ENCODE measurements at places on chromosomes 5 and 9.

DNA sequence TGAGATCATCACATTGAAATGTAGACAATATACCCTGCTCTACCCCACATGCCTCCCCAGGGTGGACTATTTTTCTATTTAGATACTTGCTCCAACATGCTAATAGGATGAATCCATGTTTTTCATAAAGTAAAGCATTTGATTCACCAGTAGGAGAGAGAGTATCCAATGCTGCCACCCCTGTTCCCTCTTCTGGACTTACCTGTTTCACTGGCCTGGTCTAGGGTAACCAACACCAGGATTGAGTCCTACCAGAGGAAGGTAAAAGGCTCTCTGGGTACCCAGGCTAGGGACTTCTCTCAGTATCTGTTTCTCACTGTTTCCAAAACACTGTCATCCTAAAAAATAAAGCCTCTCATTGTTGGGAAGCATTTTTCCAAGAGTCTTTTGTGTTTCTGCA, 30.2 kb upstream of the GABRP start:
- no peak for DNase-seq

- DNase-seq = no peak
Observed at GRCh38 chr9:34654323-34655051, 2.5 kb downstream of the IL11RA start.

GRCh38 chr5:81626524-81626923, 124.4 kb downstream of the SSBP2 start:
- DNase-seq = peak; percentile 80

DNA sequence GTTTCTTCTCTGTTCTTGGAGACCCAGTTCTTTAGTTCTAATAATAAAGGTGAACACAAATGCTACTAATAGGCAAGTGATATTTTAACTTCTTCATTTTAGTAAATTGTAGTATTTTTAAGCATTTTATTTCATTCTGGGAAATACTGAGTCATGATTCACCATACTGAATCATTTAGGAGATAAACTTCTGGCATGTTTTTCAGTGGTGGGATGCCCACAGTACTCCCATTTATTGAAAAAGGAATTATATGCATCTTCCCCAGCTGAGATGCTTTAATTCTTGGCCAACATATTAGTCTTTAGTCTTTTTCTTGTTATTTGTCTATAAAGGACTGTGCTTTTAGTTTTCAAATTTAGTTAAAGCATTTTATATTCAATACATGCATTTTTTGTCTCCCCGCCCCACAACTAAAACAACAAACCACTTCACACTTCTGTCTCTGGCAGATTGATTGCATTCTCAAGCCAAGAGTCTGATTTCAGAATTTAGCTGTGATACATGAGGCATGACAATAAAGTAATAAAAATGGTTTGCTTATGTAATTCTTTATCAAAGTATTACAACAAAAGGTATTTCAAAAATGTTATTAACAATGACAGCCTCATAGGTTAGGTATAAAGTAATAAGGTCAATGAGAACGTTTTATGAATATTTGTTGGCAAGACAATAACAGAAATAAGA, 125.2 kb upstream of the CDH18 start:
- peak; percentile 6 for DNase-seq

DNA sequence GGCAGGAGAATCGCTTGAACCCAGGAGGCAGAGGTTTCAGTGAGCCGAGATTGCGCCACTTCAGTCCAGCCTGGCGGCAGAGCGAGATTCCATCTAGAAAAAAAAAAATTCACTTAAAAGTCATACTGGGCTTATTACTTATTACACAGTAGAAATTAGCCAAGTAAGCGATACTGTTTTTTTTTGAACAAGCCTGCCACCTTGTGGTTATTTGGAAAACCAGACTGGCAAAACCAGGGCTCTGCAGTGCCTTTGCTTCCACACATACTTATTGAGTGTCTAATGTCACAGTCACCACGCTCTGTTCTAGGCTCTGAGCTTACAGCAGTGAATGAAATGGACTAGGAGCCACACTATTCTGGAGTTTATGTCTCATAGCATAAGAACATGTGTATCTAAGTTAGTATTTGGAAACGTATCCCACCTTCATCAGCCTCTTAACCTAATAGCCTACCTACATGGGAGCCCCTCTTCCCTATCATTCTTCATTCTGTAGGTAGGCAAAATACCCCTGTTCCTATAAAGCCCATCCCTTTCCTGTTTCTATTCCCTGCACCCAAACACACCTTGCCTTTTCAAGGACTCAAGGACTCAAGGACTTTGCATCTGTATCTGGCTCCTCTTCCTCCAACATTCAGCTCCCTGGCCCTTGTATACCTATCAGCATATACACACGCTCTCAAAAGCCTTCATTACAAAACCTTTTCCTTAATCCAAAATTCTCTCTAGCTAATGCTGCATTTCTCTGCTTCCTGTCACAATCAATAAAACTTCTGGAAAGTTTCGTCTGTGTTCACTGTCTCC, 13.9 kb upstream of the BASP1 start:
- DNase-seq = no peak

- no peak for DNase-seq
Observed at GRCh38 chr5:135759149-135759784, 75.2 kb upstream of the SLC25A48 start.

GRCh38 chr5:79876456-79876855, 114.6 kb downstream of the MTX3 start:
- no peak for DNase-seq

GRCh38 chr5:147245381-147246165, 10.7 kb downstream of the STK32A start:
- no peak for DNase-seq

GRCh38 chr5:54309276-54309675, 1.1 kb downstream of the ARL15 start:
- DNase-seq = no peak

DNA sequence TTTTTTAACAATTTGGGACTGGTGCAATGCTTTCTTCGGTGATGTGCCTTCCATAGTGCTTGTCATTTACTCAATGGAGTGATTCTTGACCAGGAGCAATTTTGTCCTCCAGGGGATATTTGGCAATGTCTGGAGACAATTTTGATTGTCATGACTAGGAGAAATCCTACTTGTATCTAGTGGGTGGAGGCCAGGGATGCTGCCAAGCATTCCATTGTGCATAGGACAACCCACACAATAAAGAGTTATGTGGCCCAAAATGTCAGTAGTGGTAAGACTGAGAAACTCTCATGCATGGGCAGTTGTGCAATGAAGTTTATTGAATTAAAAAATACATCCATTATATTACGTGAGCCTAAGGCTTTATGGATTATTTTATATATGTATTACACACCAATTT, 70.5 kb downstream of the FOCAD start:
- DNase-seq = no peak

- DNase-seq = no peak
Observed at GRCh38 chr5:90037646-90038045, 371.9 kb downstream of the CETN3 start.

- DNase-seq = peak; percentile 88
Observed at GRCh38 chr5:14208071-14209021, 65.2 kb downstream of the TRIO start.

DNA sequence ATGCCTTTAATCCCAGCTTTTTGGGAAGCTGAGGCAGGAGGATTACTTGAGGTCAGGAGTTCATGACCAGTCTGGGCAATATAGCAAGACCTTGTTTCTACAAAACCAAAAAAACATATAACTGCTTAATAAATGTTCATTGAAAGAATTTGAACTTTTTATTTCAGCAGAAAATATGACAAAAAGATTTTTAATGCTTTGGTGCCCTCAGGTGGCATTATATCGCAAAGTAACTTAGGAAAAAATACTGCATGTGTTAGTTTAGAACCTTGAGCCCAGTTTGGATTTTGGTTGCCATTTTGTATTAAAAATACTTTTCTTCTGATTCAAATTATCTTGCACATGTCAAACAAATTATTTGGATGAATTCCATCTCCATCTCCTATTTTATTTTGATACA, 103.2 kb downstream of the GPBP1 start:
- no peak for DNase-seq

DNA sequence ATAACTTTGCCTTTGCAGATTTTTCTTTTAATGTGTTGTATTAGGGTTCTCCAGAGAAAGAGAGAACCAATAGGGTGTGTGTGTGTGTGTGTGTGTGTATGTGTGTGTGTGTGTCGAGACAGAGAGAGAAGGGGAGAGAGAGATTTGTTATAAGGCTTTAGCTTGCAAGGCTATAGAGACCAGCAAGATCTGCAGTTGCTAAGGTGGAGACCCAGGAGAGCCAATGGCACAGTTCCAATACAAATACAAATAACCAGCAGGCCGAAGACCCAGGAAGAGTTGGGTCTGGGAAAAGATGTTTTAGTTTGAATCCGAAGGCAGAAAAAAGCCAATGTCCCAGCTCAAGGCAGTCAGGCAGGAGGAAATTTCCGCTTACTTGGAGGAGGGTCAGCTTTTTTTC, 23.0 kb downstream of the TMOD1 start:
- DNase-seq = no peak

DNA sequence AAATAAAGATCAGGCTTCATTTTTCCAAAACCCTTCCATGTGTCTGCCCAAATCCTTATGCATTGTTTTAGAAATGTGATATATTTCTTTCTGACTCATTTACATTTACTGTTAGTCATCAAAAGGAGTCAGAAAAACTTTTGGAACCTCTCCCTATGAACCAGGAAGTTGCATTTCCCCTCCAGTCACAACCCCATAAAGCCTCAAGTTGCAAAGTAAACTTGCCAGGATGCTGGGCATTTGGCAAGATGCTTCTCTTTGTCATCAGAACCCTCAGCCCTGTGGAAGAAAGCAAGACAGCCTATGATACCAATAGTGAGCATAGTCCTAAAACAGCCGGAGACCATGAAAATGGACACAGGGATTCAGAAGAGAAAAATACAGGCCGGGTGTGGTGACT, 84.2 kb downstream of the MUSK start:
- DNase-seq = peak; percentile 94

DNA sequence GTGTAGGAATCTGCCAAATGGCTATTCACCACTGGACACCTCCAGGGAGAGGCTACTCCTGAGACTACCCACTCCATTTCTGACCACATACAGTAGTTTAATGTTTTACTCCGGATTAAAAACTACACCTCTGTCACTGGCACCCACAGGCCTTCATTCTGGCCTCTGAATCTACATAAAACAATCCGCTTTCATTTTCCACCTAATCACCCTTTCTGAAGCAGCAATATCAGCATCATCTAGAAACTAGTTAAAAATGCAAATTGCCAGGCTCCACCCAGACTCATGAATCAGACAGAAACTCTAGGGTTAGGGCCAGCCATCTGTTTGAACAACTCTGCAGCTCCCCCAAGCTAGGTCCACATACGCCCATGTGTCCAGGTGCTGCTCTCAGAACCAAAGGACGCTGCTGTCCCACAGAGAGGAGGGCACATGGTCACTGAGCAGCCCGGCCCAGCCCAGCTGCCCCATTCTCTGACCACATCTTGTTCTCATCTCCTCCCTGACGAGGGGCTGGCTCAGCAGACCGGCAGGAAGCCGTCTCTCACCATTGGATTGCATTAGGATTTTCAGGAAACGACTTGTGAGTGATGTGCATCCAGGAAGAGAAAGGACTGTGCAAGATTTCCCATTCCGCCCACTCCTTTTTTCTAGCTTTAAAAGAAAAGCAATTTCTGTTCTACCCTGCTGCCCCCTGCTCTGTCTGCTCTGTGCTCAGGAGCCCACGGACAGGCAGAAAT, 34.7 kb downstream of the ADAM19 start:
- no peak for DNase-seq

DNA sequence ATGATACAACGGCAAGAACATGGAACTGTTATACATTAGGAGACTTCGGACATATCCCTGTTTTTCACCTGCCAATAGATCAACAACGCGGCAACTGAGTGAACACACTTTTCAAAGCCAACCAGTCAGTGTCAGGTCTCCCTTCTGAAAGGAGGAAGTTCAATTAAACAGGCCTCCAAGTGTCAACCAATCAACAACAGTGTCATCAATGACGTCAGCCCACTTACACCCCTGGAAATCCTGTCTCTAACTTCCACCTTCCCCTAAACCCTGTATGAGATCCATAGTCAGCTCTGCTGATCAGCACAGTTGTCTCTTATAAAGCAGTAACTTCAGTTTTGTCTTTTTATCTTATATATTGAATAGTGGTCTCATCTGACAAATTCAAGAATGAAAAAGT, 36.6 kb downstream of the DMRT3 start:
- no peak for DNase-seq

DNA sequence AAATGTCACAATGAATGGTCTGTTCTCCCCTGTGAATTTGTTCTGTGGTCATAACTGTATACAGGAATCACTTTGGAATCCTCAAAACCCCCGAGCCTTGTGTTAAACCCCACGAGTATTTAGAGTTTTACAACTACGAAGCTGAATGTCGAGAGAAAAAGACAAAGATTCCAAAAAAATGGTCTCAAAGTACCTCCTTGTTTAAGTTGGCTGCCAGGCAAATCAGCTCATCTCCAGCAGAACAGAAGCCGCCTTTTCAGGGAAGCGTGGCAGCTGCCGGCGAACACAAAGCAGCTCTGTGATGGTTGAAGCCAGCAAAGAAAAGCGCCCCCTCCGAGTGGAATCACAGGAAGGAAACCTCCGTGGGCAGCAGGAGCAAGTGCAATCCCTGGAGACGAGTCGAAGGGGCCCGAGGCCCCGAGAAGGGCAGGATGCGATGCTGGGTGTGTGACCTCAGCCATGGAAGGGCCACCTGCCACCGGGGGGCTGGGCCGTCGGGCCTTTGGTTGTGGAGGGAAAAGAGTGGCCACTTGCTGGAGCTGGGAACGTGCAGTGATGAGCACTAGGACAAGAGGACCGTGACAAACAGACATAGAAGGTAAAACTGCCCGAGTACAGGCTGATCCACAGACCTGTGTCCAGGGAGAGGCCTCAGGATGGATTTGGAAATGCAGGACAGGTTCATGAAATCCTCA, 706.4 kb downstream of the SEMA5A start:
- no peak for DNase-seq

DNA sequence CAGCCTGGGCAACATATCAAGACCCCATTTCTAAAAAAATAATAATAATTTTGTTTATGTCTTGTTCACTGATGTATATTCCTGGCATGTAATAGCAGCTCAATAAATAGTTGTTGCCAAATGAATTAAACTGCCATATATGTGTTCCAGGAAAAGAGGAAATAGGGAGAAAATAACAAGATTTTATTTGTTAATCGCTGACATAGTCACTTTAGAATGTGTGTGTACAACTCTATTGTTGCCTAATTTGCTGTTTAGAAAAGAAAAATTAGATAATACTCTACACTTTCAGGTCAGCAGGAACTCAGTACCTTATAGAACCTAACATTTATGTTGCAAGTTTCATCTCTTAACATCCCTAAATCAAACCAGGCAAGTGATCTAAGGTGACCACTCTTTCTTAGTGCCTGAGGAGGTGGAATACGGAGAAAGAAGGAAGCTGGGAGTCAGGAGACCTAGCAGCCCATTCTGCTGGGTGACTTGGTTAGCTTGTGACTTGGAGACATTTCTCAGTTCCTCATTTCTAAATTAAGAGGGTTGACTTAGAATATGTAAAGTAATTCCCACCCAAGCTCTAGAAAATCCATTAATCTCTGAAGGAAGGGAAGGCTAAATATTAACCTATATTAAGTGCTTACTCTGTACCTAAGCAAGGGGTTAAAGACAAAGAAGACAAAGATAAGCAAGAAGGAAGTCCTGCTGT, 110.3 kb upstream of the IQGAP2 start:
- DNase-seq = no peak
